ENCODE measurements at places on chromosomes 12 and 14.

DNA sequence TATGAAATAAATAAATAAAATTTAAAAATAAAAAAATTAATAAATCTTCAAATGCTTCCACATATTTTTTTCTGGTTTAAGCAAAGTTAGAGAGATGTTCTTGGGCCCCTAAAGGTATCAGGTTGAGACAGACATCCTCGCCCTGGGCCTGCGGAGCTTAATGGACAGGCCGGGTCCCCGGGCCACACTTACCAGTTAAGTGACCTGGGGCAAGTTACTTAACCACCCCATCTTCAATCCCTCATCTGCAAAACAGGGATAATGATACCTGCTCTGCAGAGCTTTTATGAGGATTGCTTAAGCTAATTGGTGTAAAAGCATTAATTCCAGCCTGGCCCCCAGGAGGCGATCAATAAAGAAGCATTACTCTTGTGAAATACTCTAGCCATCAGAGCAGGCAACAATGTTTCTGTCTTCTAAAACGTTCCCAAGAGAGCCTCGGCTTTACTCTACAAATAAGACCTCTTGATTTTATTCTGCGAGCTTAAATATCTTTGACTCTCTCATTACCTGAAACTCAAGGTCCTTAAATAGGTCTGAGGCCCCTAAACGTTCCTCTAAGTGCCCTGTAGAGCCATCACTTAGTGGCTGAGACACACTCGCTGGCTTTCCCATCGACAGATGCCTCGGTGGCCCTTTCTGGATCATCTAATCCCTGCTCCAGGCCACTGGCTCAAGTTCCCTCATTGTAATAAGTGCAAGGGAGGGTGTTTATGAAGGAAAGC, 81.1 kb upstream of the DIO3 start:
- DNase-seq: no peak

DNA sequence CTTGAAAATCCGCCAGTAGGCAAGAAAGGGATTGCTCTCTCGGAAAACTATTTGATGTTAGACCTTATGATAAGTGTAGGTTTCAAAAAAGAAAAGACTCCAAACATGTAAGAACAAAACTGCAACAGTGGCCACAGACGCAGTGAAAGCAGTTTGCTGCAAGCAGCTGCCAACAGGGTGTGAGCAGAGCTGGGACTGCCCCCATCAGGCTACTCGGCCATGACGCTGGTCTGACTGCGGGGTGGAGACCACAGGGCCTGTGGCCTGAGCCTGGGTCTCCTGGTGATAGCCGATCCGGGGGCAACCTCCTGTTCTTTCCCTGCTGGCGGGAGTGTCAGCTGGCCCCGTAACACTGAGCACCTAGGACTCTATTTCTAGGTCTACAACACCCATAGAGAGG, 63.2 kb downstream of the AMN start:
- peak; percentile 82 for DNase-seq

- no peak for DNase-seq
Measured at GRCh38 chr12:90166012-90166411, 457.4 kb upstream of the ATP2B1 start.

- DNase-seq: no peak
Measured at GRCh38 chr12:16692099-16692498, 86.1 kb upstream of the LMO3 start.

DNA sequence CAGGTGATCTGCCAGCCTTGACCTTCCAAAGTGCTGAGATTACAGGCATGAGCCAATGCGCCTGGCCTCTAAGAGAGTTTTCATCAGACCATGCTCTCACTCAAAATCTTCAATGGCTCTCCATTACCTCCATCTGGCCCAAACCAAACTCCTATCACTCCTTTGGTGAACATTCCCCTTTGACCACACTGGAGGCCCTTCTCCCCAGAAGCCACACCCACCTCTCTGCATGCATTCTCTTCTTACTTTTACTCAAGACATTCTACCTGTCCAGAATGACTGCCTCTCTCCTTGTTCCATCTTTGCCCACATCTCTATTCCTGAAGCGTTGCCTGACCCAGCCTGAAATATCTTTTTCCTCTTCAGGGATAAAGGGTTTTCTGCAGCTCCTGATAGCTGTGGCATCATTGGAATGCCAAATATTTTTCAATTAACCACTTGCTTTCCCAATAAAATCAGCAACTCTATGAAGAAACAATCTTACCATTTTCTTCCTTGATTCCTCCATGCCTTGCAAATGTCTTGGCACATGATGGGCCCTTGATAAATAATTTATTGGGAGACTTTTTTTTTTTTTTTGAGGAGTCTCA, 15.5 kb downstream of the PLEK2 start:
- no peak for DNase-seq

DNA sequence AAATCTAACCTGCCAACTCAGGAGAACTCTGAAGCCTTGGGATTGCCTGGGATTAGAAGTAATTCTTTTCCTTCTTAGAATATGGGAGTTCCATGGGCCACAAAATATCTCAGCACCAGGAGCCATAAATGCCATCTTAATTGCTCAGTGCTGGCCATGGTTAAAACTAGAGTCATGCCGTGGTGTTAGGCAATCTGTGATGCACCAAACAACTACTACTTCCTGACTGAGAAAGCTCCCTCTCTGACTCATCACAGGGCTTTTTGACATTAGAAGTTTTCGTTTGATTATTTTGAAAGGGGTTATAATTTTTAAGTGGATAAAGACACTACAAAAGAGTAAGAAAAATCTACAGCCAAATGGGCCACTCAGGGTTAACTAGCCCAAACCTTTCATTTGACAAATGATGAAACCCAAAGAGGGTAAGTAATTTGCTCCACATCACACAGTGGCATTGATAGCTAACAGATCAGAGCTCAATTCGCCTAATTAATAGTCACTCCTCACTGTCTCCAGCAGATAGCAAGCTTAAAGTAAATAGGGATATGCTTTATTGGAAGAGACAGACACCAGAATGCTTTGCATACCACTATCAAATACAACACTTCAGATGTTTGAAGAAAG, 377.3 kb downstream of the EMP1 start:
- DNase-seq: no peak

GRCh38 chr12:29743801-29744200, 39.9 kb downstream of the TMTC1 start:
- no peak for DNase-seq

DNA sequence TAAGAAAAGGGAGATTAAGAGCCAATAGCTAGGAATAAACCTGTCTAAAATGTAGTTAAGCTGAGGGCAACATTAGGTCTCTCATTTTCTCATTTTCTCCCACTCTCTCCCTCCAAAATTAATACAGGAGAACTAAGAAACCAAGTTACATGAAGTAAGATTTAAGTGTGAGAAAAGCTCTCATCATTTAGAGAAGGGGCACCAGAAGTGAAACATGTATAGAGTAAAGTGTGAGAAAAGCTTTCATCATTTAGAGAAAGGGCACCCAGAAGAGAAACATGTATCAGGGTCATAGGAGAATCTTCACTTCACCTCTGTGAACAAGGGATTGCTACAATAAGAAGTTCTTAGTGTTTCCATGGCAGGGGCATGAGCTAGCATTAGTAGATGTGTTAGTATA, 132.4 kb upstream of the CNTN1 start:
- DNase-seq: peak; percentile 18

DNA sequence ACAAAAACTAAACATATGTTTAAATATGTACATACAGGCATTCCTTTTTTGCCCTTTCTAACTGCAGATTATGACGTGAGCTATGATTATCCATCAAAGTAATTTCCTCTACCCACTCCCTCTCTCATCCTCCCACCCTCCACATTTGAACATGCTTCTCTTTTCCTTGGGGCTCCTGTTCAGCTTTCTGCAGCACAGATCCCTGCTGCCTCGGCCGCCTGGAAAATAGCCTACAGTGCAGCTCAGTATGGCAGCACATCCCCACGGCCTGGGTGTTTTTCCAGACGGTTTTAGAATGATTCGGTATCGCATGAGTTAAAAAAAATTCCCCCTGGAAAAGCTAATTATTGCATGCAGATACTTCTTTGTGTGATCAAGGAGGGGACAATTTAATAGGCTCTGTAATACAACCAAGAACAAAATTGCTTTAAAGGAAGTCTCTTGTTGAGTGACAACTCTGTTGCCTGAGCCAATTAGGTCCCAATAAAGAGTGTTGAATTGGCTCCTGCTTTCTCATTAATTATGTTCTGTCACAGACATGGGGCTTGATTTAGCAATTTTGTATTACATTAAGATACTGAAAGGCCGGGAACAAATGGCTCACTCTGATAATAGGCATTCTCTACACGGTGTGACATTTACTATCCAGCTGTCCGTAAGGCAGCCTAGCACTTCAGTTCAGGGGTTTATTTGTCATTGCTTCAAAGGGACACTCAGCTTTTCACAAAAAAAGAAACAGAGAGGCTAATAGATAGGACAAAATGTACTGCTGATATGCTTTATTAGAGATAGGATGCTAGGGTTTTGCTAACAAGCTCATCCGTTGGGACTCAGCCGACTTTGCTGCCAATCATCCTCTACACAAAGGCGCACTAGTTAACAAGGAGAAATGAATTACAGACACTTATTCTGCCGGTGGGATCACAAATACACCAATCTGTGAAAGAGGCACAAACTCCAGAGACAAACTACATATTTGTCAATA, 285.8 kb upstream of the G2E3 start:
- no peak for DNase-seq

DNA sequence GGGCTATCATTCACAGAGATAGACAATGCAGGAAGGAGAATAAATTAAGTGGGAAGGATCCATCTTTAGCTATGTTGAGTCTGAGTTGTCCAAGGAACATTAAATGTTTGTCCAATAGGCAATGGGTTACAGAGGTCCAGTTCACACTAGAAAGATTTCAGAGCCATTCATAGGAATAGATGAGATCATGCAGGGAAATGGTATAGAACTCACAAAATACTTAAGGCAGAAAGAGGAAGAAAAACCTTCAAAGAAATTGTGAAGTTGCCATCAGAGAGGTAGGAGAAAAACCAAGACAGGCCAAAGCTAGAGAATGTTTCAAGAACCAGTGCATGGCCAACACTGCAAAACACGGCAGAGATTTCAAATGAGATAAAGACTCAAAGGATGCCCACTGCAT, 94.1 kb downstream of the PHLDA1 start:
- no peak for DNase-seq

DNA sequence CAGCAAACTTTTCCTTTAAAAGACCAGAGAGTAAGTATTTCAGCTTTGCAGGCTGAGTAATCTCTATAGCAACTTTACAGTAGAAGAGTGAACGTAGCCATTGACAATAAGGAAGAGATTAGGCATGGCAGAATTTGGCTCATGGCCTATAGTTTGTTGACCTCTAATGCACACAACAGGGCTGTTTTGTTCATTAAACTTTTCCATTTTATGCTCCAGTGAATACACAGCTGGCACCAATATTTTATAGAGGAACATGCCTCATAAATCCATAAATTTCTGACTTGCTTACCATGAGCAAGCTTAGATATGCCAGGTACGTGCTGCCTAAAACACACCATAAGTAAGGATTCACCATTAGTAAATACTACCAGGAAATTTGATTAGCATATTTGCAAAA, 609.0 kb upstream of the STXBP6 start:
- DNase-seq: no peak

- no peak for DNase-seq
Measured at GRCh38 chr14:71314717-71315116, 407.5 kb downstream of the PCNX1 start.
